ENCODE measurements at places on chromosomes 11 and 22.

GRCh38 chr11:83785942-83786341 is 499.8 kb upstream of the CCDC90B start:
- no peak for DNase-seq

- no peak for DNase-seq
Observed at GRCh38 chr11:57566905-57567514, 462 bp downstream of the UBE2L6 start.

DNA sequence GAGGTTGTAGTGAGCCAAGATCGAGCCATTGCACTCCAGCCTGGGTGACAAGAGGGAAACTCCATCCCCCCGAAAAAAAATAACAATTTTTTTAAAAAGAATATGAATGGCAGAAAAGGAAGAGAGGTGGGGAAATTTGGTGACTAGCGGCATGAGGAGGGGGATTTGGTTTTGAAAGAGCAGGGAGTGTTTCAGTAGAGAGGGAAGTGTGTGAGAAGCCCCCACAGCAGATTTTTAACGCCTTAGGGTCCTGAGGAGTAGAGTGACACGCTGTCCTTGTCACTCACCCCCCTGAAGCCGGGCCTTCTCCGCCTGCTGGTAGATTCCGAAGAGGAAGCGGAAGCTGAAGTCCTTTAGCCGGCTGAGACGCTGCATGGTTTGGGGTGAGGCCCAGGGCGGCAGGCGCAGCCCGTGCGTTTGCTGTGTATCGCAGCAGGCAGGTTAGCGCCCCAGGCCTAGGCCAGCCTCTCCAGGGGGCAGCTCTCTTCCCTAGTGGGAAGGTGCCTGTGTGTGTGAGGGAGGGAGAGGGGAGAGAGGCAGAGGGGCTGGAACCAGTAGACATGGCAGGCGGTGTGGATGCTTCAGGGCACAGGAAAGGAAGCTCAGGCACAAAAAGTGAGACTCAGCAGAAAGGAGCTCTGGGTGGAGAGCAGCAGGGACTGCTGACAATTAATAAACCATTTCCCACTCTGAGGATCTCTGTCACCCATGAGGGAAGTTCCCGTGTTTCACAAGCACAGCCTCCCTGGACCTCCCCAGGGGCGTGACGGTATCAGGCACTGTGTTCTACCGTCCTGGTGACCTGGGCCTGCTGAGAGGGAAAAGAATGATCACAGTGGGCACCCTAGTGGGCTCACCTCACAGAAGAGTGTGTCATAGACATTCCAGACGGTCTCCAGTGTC is 3.9 kb downstream of the ACP2 start:
- no peak for DNase-seq

DNA sequence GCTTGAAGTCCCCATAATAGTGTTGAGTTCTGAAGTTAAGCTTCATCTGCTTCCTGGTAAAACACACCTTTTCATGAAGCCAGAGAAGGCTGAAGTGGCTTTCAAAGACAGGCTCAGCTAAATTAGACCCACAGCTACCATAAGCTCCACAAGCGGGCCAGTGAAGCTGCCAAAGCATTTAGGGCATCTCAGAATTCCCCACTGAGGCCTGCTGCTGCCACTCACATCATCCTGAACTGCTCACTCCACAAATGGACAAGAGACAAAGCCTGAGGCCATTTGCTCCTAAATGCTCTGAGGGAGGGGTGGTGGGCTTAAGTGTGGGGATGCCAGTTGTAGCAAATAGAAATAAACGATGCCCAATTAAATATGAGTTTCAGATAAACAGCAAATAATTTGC is 14.6 kb downstream of the CCDC83 start:
- no peak for DNase-seq

- DNase-seq = peak; percentile 59
Observed at GRCh38 chr11:12397931-12398334, 20.6 kb downstream of the PARVA start.

DNA sequence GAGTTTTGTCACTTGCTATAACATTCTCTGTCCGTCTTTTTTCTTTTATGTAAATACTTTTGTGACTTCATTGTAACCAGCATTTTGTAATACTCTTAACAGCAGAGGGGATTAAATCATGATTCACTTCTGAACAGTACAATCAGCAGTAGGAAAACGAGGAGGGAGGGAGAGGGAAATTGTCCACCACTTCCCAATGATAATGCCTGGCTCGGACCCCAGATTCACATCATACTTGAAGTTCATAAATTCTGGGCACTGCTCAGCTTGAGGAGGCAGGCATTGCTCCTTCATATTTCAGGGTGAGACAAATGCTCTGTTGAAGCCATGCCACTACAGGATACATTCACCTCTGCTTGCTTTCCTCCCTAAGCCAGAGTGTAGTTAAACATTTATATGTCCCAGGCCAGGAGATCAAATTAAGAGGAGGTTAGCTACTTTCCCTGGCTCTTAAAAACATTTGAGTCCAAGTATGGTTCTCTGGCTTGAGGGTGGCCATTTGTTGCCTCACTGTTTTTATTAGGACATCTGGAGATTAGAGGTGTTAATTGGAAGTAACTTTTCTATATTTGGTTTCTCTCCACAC is 129.0 kb upstream of the LDLRAD3 start:
- no peak for DNase-seq

- no peak for DNase-seq
Observed at GRCh38 chr11:108662700-108663099, 2.2 kb upstream of the DDX10 start.

DNA sequence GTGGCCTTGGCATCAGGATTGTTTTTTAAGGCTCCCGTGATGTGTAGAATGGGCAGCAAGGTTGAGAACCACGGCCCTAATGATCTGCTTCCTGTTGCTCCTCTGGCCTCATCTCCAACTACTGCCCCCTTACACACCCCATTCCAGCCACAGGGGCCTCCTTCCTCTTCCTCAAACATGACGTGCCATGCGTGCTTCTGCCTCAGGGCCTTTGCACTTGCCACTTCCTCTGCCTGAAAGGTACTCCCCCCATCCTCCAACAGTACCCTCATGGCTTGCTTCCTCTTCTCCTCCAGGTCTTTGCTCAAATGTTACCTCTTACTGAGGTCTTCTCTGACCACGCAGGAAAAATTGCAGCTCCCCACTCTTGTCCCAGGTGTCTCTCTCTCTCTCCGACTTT is 93.9 kb upstream of the CSNK2A3 start:
- no peak for DNase-seq

All from astrocyte of the cerebellum (primary cell).